Umbilical cord (tissue), 2 donors: ENCODE measurements at places on chromosomes 6 and 20.

GRCh38 chr6:158372574-158372973 is 60.3 kb downstream of the TULP4 start:
- no peak for DNase-seq

GRCh38 chr6:129050086-129050485 is 167.1 kb downstream of the LAMA2 start:
- DNase-seq = no peak

DNA sequence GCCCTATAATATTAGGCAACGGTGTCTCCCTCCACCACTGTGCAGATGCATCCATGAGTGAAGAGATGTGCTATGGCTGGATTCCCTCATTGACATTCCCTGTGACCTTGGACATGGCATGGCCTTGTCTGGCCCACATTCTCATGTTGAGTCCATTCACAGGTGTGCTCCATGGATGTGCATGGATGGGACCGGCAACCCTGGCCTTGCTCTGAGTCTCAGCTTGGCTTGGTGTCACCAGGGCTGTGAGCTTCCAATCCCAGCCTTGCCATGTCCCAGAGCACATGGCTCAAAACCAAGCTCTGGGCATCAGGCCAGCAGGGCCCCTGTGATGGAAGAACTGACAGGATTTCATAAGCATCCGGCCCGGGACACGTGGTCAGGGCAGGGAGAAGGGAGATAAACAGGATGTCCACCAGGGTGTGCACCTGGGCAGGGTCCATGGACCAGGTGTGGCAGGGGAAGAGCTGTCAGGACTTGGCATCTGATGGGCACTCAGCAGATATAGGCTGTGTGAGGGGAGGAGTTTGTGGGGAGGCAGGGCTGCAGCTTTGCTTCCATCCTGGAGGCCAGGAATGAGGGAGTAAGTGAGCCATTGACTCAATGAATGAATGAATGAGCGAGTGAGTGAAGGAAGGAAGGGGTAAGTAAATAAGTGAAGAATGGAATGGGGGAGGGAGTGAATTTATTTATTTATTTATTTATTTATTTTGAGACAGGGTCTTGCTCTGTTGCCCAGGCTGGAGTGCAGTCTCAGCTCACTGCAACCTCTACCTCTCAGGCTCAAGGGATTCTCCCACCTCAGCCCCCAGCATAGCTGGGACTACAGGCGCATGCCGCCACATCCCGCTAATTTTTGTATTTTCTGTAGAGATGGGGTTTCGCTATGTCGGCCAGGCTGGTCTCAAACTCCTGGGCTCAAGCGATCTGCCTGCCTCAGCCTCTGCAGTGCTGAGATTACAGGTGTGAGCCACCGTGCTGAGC is 15.7 kb downstream of the NRSN2 start:
- DNase-seq = peak; percentile 69

DNA sequence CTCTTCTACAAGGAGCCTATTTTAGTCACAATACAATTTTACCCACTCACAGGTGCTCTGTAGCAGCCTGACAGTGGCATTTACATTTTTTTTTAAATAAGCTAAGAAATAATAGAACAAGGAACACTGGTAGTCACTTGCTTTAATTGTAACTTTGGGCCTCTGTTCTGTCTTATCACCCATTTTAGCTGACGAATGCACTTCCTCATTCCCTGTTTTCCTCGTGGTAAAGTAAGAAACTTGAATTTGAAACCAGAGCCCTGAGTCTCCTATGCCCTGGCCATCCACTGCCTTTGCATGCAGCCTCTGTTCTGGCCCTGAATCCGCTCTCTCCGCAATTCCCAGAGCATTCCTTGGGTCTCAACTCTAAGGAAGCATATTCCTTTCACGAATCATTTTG is 550.6 kb downstream of the PTPRT start:
- DNase-seq = no peak

- DNase-seq = no peak
Measured at GRCh38 chr6:28956331-28956730, 32.5 kb upstream of the TRIM27 start.
